ENCODE measurements at places on chromosomes 16 and 17.

DNA sequence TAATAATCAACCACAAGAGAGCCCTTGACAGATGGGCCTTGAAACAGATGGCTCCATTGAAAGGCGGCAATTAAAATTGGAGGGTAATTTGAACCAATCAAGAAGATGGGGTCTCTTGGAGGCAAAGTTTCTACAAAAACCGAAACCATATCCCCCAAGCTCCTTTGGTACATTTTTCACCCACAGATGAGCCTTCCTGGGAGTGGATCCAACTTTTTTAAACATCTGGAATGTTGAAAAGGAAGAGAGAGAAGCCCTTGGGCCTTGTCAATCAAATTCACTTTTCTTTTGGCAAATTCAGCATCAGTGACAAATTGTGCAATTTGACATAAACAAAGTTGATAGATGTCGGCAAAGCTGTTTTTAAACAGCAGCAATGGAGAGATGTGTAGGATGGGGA, 13.2 kb upstream of the NUP93 start:
- no peak for DNase-seq

GRCh38 chr17:82402865-82403264, 15.3 kb upstream of the HEXD start:
- DNase-seq = no peak

DNA sequence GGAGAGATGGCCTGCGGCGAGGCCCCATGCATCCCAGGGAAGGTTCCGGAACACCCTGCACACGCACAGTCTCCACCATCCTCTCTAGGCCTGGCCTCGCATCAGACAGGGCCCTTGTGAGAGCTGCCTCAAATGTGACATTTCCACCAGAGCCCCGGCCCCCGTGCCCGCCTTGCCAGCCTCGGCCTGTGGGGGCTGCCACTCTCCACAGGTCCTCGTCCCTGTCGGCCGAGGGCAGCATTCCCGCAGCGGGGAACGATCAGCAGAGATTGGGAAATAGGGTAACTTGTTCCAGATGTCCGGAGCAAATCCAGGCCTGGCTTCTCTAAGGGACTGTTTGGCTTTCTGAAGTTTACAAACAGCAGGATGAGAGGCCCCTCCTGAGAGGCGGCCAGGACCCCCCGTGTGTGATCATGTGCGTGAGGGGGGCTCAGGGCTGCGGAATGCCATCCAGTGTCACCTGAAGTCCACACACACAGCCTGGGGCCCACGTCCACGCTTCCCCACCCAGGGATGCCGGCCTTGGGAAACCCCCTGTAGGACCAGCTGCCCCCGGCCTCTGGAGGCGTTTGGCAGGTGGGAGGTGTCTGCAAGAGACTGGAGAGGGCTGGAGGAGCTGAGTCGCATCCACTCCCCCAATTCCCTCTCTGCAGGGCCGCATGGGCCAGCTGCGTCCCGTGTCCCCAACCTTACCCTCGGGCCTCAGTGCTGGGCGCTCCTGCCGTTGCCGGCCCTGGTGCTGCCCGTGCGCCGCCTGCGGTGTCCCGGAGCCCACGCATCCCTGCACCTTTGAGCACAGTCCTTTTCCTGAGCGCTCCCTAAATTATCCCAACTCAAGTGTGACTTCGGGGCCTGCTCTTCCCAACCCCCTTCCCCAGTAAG, 70.4 kb downstream of the ZDHHC7 start:
- no peak for DNase-seq

- no peak for DNase-seq
These were observed 521.3 kb downstream of the GRIN2A start for GRCh38 chr16:9660898-9661297.

GRCh38 chr17:34606763-34607162, 27.4 kb downstream of the TMEM132E start:
- no peak for DNase-seq

GRCh38 chr16:67767953-67768352, 38.4 kb downstream of the RANBP10 start:
- no peak for DNase-seq

DNA sequence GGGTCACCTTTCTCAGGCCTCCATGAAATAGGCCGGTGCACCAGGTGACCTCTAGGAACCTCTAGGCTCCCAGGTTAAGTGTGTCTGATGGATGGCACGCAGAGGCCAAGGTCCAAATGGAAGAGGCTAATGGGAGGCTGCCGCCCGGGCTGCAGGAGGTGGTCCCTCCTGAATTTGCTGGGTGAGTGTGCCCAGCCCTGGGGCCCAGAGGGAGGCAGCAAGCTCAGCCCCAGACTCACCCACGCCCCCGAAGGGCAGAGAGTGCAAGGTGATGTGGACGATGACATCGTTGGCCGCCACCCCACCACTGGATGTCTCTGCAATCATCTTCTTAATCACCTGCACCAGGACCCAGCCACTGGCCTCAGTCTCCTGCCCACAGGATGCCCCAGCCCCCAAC, 9.3 kb downstream of the ALDH3A1 start:
- no peak for DNase-seq

- no peak for DNase-seq
These were observed 217.6 kb upstream of the KCNJ16 start for GRCh38 chr17:69857412-69857835.

Data from SW 1271 (cell line).